ENCODE measurements at places on chromosomes 4 and X. TPM values are rescaled to one million over a fixed set of nuclear protein-coding genes. Genes with fewer than 3 reads are reported as not detected.
A peak's percentile ranks its signal among the peaks of the same experiment; 100 is the strongest.

DNA sequence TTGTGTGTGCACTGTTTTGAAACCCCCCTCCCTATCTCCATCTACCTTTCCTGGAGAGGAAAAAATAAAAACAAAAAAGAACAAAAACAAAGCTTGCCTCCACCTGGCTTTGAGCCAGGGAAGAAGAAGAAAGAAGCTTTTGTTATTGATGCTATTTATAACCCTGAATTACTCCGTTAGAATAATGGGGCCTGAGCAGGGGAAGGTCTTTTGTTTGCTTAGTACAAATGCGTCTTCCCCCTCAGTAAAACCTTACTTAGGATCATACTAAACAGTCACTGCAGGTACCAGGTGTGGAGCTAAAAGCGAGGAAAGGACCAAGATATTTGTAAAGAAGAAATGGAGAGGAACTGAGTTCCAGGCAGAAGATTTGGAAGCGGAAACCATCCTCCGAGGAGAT lies 352.1 kb downstream of the KCNIP4 start:
- no peak overlapping the region for H3K27ac ChIP-seq
- H3K4me3 ChIP-seq: no peak overlapping the region
- no peaks in the 10 kb centered on the region for H3K4me1 ChIP-seq
- DNase-seq: no peak
- H3K36me3 ChIP-seq: no peaks in the 10 kb centered on the region
- no peaks in the 10 kb centered on the region for H3K27me3 ChIP-seq

- H3K27ac ChIP-seq: no peak overlapping the region
- DNase-seq: peak; percentile 60
- no peaks in the 10 kb centered on the region for H3K4me1 ChIP-seq
- peaks cover 25% of the 10 kb centered on the region for H3K36me3 ChIP-seq
- H3K4me3 ChIP-seq: no peak overlapping the region
Measured at GRCh38 chr4:48578132-48578968, 88.3 kb downstream of the ZAR1 start.

DNA sequence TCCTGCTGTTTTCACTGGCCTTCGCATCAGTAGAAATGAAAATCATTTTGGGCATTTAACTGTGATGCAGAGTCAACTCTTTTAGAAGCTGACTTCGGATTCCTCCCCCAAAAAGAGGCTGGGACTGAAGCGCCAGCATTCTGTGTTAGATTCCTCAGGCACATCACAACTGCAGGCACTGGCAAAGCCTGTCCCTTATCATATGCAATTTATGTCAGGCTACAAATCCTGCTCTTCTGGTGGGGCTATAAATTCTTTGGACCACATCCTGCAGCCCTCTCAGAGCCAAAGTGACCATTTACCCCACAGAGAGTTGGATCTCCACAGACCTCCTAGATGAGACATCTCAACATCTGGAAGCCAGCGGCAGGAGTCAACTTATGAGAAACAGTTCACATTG lies 138.4 kb downstream of the CBR4 start:
- DNase-seq: no peak
- H3K27me3 ChIP-seq: no peaks in the 10 kb centered on the region
- H3K4me3 ChIP-seq: no peak overlapping the region
- no peak overlapping the region for H3K27ac ChIP-seq
- no peaks in the 10 kb centered on the region for H3K4me1 ChIP-seq

GRCh38 chrX:121987163-121987562 lies 939.8 kb downstream of the GLUD2 start:
- H3K4me1 ChIP-seq: no peaks in the 10 kb centered on the region
- DNase-seq: no peak
- H3K27ac ChIP-seq: no peak overlapping the region
- no peak overlapping the region for H3K4me3 ChIP-seq

GRCh38 chr4:31737419-31737818 lies 1017.2 kb downstream of the PCDH7 start:
- no peak overlapping the region for H3K27ac ChIP-seq
- no peaks in the 10 kb centered on the region for H3K27me3 ChIP-seq
- no peaks in the 10 kb centered on the region for H3K36me3 ChIP-seq
- no peak for DNase-seq

DNA sequence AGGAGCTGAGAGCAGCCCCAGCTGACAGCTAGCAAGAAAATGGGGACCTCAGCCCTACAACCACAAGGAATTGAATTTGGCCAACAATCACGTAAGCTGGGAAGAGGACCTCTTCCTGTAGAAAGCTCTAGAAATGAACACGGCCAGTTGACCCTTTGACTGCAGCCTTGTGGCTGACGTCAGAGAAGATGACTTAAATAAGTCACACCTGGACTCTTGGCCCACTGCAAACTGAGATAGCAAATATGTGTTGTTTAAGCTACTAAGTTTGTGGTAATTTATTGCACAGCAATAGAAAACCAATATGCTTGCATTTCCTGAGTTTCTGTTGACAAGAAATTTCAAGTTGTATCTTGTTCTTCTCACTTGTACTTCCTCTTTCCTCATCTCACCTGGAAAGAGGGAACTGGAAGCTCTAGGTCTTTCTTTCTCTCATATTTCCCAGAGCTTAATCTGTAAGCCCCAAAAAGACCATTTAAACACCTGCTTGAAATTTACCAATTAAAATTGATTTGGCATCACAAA lies 18.8 kb downstream of the PRKG2 start:
- no peaks in the 10 kb centered on the region for H3K27me3 ChIP-seq
- no peak overlapping the region for H3K4me3 ChIP-seq
- no peaks in the 10 kb centered on the region for H3K36me3 ChIP-seq
- H3K4me1 ChIP-seq: no peaks in the 10 kb centered on the region
- H3K27ac ChIP-seq: no peak overlapping the region

DNA sequence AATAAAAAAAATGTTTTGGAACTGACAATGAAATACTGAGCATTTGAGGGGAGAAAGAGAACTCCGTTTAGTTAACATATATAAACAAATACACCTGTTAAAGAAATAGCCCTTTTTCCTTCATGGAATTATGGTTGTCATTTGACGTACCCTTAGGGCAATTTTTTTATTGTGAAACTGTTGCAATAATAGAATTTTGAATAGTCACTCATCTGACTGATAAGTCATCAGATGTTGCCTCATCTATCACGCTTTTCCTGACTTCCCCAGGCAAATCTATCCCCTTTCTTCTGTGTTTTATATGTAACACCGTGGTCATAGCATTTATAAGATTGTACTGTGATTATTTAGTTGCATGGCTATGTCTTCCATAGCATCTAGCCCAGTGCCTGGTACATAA lies 69.0 kb upstream of the HDAC8 start:
- H3K27ac ChIP-seq: no peak overlapping the region
- no peaks in the 10 kb centered on the region for H3K27me3 ChIP-seq
- H3K4me3 ChIP-seq: no peak overlapping the region
- no peaks in the 10 kb centered on the region for H3K36me3 ChIP-seq
- H3K4me1 ChIP-seq: no peaks in the 10 kb centered on the region
- DNase-seq: no peak

GRCh38 chr4:8009097-8009496 lies 69.4 kb upstream of the AFAP1 start:
- peaks cover 3% of the 10 kb centered on the region for H3K4me1 ChIP-seq
- H3K27me3 ChIP-seq: no peaks in the 10 kb centered on the region

DNA sequence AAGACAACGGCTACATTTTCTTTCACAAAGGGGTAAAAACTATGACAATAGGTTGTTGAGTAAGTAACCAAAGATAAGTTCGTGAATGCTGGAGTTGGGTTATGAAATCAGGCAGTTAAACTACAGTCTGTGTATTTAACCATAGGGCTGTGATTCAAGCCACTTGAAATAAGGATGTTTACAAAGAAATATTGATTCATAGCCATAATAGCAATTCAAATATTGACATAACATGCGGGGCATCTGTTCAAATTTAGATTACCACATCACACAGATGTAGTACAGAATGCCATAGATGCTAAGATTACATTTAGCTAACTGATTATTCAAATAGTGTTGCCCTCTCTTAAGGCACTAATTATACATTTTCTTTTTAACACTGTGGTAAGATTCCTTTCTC lies 364.1 kb downstream of the FSTL5 start:
- H3K4me3 ChIP-seq: no peak overlapping the region
- H3K27me3 ChIP-seq: peaks cover 3% of the 10 kb centered on the region
- H3K36me3 ChIP-seq: no peaks in the 10 kb centered on the region

Gene GRID2
- not detected for total RNA-seq

Gene PABPC1L2B
- not detected for total RNA-seq

Gene CT45A2
- total RNA-seq: not detected

Gene KLHL13
- total RNA-seq: 5.3 TPM

Gene UGT2B15
- 8.2 TPM for total RNA-seq

GRCh38 chr4:125338814-125339213 lies 24.1 kb downstream of the FAT4 start:
- H3K4me3 ChIP-seq: no peak overlapping the region
- no peak overlapping the region for H3K27ac ChIP-seq
- H3K27me3 ChIP-seq: no peaks in the 10 kb centered on the region
- no peaks in the 10 kb centered on the region for H3K36me3 ChIP-seq

DNA sequence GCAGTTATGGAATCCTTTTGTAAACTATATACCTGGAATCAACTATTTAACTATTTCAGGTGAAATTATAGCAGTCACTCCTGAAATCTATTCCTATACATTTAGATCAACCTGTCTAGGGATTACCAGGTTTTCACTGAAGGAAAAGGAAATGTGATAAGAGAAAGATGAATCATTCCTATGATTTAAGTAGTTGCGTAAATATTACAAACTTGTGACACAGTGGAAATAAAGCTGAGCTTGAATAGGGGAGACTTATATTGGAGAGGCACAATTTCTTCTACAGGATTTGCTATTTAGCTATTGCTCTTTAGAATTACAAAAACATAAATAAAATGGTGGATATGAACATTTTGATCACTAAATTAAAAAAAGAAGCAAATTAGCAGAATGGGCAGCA lies 284.1 kb upstream of the EPHA5 start:
- H3K4me3 ChIP-seq: no peak overlapping the region
- no peak for DNase-seq
- no peaks in the 10 kb centered on the region for H3K4me1 ChIP-seq
- no peaks in the 10 kb centered on the region for H3K36me3 ChIP-seq
- no peak overlapping the region for H3K27ac ChIP-seq
- no peaks in the 10 kb centered on the region for H3K27me3 ChIP-seq

- no peaks in the 10 kb centered on the region for H3K27me3 ChIP-seq
- no peak for DNase-seq
- H3K27ac ChIP-seq: no peak overlapping the region
Measured at GRCh38 chr4:78765432-78766006, 10.6 kb upstream of the BMP2K start.

GRCh38 chrX:21479695-21480270 lies 105.6 kb downstream of the CNKSR2 start:
- H3K27me3 ChIP-seq: no peaks in the 10 kb centered on the region
- H3K27ac ChIP-seq: no peak overlapping the region
- no peaks in the 10 kb centered on the region for H3K4me1 ChIP-seq
- no peaks in the 10 kb centered on the region for H3K36me3 ChIP-seq
